ENCODE measurements at places on chromosomes 4 and X. TPM values are rescaled to one million over a fixed set of nuclear protein-coding genes. Genes with fewer than 3 reads are reported as not detected.

The DCLK2 gene
- total RNA-seq: 13.5 TPM

The CENPVL2 gene
- 0.34 TPM for total RNA-seq

The SSX4B gene
- total RNA-seq: not detected

The P2RY4 gene
- not detected for total RNA-seq

The CDKL5 gene
- 2.1 TPM for total RNA-seq

- DNase-seq: no peak
These were observed 8.3 kb upstream of the PF4V1 start for GRCh38 chr4:73844806-73845205.

The UCP1 gene
- total RNA-seq: 0.34 TPM

GRCh38 chrX:99073551-99073950 lies 1336.5 kb downstream of the PCDH19 start:
- DNase-seq: no peak

- no peak for DNase-seq
These were observed 32.5 kb downstream of the LRP2BP start for GRCh38 chr4:185363251-185363650.

The FAM9B gene
- total RNA-seq: not detected

DNA sequence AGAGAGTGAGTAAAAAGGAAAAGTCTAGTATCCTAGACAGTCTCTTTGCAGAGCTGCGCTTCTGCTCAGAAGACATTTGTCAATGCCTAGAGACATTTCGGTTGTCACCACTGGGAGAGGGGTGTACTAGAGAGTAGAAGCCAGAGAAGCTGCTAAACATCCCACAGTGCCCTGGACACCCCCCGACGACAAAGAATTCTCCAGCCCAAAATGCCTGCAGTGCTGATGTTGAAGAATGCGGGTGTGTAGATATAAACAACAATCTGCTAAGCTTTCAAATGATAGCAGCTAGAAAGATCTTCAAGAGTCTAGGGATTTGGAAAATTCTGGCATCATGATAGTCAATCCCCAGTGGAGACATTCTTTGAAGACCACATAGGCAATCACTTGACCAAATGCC lies 90.1 kb downstream of the PALLD start:
- no peak for DNase-seq

The MAGEA1 gene
- total RNA-seq: 3.3 TPM

The CCKAR gene
- total RNA-seq: 4.1 TPM

The DTHD1 gene
- total RNA-seq: not detected

The ERCC6L gene
- total RNA-seq: 11.1 TPM

DNA sequence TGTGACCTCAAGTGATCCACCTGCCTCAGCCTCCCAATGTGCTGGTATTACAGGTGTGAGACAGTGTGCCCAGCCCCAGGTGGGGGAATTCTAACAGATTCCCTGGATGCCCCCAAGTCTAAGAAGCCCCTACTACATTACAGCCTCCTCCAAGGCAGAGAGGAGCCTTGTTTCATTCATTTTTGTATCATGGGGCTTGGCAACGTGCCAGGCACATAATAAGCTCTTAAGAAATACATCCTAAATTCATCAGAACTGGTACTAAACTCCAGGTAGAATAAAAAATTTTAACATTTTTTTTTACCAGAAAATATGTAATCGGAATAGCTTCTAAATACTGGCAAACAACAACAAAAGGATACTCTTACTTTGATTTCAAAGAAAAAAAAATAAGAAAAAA lies 127.1 kb downstream of the CHIC2 start:
- no peak for DNase-seq

The COPS4 gene
- 62.9 TPM for total RNA-seq

The HCCS gene
- 40.1 TPM for total RNA-seq

- no peak for DNase-seq
These were observed 18.4 kb downstream of the FGF2 start for GRCh38 chr4:122845066-122845465.

- DNase-seq: peak; percentile 61
These were observed 7.5 kb upstream of the BCOR start for GRCh38 chrX:40104985-40105834.

DNA sequence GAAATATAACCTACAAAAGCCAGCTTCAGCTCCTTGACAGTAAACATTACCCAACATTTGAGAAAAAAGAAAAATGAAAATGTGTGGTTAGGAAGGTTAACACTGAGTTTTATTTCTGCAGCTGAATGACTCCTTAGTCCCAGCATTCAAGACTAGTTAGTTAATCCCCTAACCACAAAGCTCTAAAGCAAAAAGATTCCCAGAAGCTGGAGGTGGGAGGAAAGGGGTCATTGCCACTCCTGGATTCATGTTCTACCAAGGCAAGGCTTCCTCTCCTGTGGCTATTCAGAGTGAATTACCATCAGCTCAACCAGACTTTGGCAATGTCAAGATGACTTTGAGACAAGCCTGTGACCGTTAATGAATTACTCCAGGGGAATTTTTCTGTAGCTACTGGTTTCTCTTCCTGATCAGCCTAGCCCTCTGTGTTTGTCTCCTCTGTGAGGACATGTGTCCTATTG lies 63.6 kb downstream of the HADH start:
- no peak for DNase-seq

GRCh38 chrX:112840382-112841113 lies at the start of gene AMOT:
AMOT (minus strand) TSS chrX:112840831; CDS start chrX:112823126, 17,705 bp downstream.
- peak; percentile 82 for DNase-seq

The AKAP14 gene
- not detected for total RNA-seq

The NRK gene
- 4.3 TPM for total RNA-seq

DNA sequence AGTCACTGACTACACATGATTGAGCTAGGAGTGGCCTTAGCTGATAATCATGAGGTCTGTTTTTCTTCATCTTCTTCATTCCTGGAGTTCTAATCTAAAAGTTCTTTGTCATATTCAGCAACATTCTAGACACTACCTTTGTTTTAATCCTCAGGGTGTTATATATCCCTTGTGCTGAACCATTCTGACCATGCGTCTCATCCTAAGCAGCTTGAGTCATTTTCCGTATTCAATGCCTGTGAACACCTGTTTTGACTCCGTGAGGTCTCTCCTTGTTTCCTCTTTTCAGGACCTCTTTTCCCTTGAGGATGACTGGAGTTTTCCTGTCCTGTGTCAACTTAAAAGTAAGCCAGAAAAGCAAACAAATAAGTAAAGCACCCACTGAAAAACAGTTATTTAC lies 597.9 kb downstream of the GBA3 start:
- peak; percentile 52 for DNase-seq

- peak; percentile 33 for DNase-seq
These were observed 15.0 kb upstream of the MTNR1A start for GRCh38 chr4:186570193-186570996.

GRCh38 chr4:2248044-2248780 lies 6.3 kb upstream of the HAUS3 start:
- peak; percentile 2 for DNase-seq

GRCh38 chrX:44317181-44317580 lies 26.3 kb downstream of the EFHC2 start:
- no peak for DNase-seq

- DNase-seq: no peak
These were observed 37.0 kb upstream of the OTUD4 start for GRCh38 chr4:145217349-145217748.

DNA sequence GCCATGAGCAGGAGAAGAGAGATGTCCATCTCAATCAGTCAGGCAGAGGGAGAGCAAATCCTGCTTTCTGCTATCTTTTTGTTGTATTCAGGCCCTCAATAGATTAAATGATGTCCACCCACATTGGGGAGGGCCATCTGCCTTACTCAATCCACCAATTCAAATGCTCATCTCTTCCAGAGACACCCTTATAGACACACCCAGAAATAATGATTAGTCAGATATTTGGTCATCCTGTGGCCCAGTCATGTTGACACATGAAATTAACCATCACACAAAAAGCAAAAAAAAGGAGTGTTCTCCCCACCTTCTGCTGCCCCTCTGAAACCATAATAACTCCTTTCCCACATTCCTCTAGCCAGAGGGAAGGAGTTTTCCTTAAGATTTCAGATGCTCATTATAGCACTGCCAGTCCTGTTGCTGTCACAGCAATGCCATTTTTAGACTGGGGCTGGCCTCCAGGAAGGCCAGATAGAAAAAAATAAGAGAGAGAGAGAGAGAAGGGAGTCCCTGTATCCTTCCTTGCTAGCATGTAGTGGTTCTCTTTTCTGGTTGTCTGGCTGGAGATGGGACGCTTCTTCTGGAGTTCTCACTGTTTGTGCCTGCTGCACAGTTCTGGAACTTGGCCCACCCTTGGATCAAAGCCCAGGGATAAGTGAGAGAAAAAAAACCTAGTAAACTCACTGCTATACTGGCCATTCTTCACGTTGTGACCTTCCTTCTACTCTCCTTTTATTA lies 177.7 kb downstream of the RBM46 start:
- no peak for DNase-seq

The GLRA3 gene
- total RNA-seq: not detected

GRCh38 chrX:47590984-47591383 lies 8.7 kb downstream of the TIMP1 start:
- DNase-seq: no peak

The TRIML1 gene
- total RNA-seq: not detected

DNA sequence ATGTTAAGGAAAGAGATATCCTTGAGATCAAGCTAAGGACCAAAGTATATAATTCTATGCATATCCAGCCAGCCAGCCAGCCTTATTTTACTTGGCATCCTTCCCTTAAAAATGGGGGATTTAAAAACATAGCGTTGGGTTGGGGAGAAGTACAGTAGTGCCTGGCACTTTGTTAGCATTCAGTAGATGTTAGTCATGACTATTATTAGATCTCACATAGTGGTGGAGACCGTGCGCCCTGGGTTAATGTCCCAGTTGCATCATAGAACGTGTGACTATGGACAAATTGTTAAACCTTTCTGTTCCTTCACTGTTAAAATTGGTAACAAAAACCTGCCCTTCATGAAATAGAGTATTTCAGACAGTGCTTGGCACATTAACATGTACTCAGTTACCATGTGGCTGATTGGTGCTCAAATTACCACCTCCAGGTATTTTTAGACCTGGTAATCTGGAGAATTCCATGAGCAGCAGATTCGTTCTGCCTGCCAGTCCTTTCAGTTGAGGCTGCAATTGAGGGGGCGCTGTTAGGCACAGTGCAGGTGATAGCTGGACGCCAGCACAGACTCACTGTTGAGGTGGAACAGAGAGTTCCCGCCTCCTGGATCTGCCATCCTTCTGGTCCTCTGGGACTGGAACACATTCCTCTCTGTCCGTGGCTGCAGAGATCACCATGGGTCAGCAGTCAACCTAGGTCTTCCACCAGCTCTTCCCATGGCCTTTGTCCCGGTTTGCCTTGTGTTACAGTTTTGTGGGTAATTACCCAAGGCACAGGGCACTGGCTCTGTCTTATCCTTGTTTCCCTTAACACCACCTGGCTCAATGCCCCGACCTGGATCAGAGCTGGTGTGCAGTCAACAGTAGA lies 31.7 kb downstream of the RBBP7 start:
- peak; percentile 42 for DNase-seq

GRCh38 chr4:60923075-60923474 lies 277.1 kb upstream of the ADGRL3 start:
- no peak for DNase-seq

The TXK gene
- total RNA-seq: 0.36 TPM

DNA sequence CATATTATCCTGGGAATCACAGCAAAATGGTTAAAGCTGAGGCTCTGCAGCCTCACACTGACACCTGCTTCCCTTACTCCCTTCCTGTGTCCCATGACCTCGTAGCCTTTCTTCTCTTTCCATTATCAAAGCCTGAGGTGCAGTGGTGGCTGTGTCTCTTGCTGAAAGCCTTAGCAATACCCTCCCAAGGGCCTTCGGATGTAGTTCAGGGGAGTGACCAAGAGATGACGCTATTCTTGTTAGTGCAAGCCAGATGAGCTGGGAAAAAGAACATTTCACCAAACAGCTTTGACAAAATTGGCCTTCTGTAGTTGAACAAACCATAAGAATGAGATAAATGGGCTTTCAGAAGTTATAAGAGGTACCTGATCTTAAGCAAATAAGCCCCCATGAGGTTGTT lies 31.6 kb downstream of the SMIM10L2A start:
- DNase-seq: no peak

The DCAF12L2 gene
- total RNA-seq: not detected

- DNase-seq: no peak
These were observed 4.6 kb downstream of the PALLD start for GRCh38 chr4:168501407-168501806.

DNA sequence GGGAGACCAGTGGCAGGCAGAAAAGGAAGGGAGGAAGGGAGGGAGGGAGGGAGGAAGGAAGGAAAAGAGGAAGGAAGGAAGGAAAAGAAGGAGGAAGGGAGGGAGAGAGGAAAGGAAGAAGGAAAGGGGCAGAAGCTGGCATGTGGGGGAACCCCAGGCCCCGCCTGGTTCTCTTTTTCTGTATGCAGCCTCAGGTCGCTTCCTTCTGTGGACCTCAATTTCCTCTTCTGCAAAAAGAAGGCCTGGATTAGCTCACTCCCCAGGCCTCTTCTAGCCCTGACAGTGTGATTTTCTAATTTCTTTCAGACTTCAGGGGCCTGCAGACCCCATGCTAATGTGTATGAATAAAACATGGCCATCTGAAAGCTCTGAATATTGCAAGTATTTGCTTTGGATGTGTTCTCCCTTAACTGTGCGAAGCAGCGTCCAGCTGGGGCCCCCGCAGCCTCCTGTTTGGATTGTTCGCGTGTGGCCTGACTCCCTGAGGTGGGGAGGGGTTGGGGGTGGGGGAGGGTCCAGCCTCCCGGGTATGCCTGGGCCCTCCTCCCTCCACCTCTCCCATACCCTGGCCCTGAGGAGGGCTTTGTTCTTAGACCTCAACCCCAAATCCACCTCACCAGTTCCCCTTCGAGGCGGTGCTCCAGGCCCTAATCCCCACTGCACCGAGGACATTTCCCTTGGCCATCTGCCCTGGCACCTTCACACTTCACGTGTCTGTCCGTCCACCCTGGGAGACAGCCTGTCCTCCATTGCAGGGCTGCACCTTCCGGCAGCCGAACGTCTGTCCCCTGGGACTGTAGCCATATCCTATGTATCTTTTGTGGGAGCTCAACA lies 199.9 kb upstream of the ATP6AP2 start:
- DNase-seq: no peak

- no peak for DNase-seq
These were observed 36.9 kb downstream of the GABRA4 start for GRCh38 chr4:46956451-46956850.

- no peak for DNase-seq
These were observed 37.9 kb upstream of the NAP1L5 start for GRCh38 chr4:88735564-88735963.

The SYTL5 gene
- 0.29 TPM for total RNA-seq

DNA sequence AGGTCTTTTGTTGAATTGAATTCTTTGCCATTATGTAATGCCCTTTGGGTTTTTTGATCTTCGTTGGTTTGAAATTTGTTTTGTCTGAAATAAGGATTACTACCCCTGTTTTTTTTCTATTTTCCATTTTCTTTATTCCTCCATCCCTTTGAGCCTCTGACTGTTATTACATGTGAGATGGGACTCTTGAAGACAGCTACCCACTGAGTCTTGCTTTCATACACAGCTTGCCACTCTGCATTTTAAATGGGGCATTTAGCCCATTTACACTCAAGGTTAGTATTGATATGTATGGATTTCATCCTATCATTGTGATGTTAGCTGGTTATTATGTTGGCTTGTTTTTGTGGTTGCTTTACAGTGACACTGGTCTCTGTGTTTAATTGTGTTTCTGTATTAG lies 736.2 kb upstream of the GRID2 start:
- no peak for DNase-seq

Measured in Daoy (cell line).